H1 (cell line): ENCODE measurements at places on chromosomes 2 and 18. TPM values are rescaled to one million over a fixed set of nuclear protein-coding genes. Genes with fewer than 3 reads are reported as not detected.

DNA sequence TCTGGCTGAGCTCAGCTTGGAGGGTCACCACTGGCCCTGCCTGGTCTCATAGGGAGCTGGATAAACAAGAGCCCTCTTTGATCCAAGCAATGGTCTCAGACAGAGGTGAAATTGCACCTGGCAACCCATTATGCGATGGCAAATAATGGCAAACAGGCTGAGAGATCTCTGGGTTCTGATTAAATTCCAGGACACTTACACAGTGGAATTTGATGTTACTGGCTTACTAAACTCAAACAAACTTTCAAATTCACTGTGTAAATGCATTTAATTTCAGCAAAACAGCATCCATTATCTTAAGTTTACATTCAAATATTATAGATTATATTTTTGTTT, 19.5 kb upstream of the STAT4 start:
- no peaks in the 10 kb centered on the region for H3K4me1 ChIP-seq
- H3K4me3 ChIP-seq, result no peak overlapping the region
- no peak for DNase-seq
- no peaks in the 10 kb centered on the region for H3K27me3 ChIP-seq
- no peaks in the 10 kb centered on the region for H3K36me3 ChIP-seq

GRCh38 chr2:98444436-98445176, at the start of gene INPP4A:
INPP4A (plus strand) TSS chr2:98444858; CDS start chr2:98520049, 75,191 bp downstream.
- no peak within 1 kb of the TSS for H3K27ac ChIP-seq
- no peaks in the 10 kb centered on the region for H3K27me3 ChIP-seq
- DNase-seq, result no peak
- H3K36me3 ChIP-seq, result no peaks in the 10 kb centered on the region

USP34 gene
- total RNA-seq, result 80.9 and 91.7 TPM in 2 replicates

DNA sequence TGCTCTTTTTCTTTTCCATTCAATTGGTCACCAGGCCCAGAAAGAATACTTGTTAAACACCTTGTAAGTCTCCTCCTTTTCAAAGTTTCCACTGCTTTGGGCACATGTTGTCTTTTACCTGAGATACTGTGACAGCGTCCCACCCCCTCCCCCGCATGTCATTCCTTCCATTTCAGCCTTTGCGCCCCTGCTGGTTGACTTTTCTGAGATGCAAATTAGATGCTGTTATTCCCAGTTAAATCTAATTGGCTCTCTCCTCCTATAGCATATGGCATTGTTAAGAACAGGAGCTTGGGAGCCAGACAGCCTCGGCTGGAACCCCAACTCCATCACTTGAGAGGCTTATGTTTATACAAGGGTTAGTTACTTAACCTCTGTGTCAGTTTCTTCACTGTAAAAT, 80.3 kb upstream of the GAREM1 start:
- H3K4me3 ChIP-seq, result no peak overlapping the region
- H3K36me3 ChIP-seq, result no peaks in the 10 kb centered on the region
- peak; percentile 34 for DNase-seq
- H3K27me3 ChIP-seq, result no peaks in the 10 kb centered on the region
- peaks cover 9% of the 10 kb centered on the region for H3K4me1 ChIP-seq

GRCh38 chr2:122328816-122329215, 573.4 kb downstream of the TSN start:
- H3K27me3 ChIP-seq, result peaks cover 2% of the 10 kb centered on the region
- no peaks in the 10 kb centered on the region for H3K4me1 ChIP-seq
- no peak overlapping the region for H3K4me3 ChIP-seq
- H3K27ac ChIP-seq, result no peak overlapping the region
- no peak for DNase-seq

DNA sequence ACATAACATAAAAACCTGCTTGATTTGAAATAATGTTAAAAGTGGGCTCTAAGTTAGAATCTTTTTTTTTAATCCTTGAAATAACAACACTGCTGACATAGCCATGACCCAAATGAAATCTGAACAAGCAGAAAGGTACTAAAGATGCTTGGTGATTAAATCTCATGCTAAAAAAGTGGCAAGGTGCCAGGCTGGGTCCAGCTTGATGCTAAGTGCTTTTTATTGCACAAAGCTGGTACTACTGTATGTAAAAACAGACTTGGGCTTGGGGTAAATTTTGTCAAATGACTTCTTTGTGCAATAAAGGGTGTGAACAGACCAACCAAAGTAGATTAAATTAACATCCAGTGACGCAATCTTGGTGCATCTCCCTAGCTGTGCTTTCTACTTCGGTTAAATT, 13.4 kb downstream of the BCL11A start:
- H3K4me1 ChIP-seq, result peaks cover 36% of the 10 kb centered on the region
- H3K36me3 ChIP-seq, result peaks cover 21% of the 10 kb centered on the region
- DNase-seq, result no peak
